ENCODE measurements at places on chromosomes 4 and X.

- no peak overlapping the region for H3K27ac ChIP-seq
- no peaks in the 10 kb centered on the region for H3K27me3 ChIP-seq
- peaks cover 2% of the 10 kb centered on the region for H3K4me1 ChIP-seq
- no peaks in the 10 kb centered on the region for H3K36me3 ChIP-seq
- H3K4me3 ChIP-seq: no peak overlapping the region
Observed at GRCh38 chr4:189084671-189085070, 856.0 kb upstream of the FRG1 start.

DNA sequence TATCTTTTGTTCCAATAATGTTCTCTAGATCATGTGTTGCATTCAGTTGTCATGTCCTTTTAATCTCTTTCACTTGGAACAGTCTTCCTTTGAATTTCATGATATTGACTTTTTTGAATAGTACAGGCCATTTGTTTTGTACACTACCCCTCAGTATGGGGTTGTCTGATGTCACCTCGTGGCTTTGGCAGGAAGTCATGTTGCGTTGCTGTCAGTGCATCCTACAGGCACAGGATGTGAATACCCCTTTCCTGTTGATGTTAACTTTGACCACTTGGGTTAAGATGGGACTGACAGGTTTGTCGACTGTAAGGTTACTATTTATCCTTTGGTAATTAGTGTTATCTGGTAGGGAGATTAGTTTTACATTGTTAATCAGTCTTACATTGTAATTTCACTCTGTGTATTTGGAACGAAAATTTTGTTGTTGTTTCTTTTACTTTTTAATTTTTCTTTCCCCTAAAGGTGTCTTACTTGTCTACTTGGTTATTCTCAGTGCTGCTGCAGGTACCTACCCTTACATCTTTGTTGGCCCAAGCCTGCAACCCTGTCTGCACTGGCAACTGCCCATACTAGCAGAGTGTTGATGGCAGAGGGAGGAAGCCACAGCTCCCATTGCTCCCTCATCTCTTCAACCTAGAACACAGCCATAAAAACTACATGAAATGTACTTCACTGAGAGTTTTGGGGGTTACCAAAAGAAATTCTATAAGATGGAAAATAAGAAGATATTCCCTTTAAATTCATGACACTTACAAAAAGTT is 14.7 kb upstream of the ATP8A1 start:
- DNase-seq: no peak
- H3K4me1 ChIP-seq: no peaks in the 10 kb centered on the region
- no peaks in the 10 kb centered on the region for H3K36me3 ChIP-seq
- no peak overlapping the region for H3K4me3 ChIP-seq

DNA sequence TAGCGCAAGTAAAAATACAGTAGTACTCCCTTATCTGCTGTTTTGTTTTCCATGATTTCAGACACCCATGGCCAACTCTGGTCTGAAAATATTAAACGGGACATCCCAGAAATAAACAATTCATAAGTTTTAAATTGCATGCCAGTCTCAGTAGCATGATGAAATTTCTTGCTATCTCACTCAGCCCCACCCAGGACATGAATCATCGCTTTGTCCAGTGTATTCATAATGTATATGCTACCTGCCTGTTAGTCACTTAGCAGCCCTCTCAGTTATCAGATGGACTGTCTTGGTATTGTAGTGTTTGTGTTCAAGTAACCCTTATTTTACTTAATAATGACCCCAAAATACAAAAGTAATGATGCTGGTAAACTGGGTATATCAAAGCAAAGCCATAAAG is 158.2 kb upstream of the DDIT4L start:
- H3K36me3 ChIP-seq: no peaks in the 10 kb centered on the region
- no peak overlapping the region for H3K4me3 ChIP-seq
- H3K27ac ChIP-seq: no peak overlapping the region
- DNase-seq: no peak
- no peaks in the 10 kb centered on the region for H3K4me1 ChIP-seq

DNA sequence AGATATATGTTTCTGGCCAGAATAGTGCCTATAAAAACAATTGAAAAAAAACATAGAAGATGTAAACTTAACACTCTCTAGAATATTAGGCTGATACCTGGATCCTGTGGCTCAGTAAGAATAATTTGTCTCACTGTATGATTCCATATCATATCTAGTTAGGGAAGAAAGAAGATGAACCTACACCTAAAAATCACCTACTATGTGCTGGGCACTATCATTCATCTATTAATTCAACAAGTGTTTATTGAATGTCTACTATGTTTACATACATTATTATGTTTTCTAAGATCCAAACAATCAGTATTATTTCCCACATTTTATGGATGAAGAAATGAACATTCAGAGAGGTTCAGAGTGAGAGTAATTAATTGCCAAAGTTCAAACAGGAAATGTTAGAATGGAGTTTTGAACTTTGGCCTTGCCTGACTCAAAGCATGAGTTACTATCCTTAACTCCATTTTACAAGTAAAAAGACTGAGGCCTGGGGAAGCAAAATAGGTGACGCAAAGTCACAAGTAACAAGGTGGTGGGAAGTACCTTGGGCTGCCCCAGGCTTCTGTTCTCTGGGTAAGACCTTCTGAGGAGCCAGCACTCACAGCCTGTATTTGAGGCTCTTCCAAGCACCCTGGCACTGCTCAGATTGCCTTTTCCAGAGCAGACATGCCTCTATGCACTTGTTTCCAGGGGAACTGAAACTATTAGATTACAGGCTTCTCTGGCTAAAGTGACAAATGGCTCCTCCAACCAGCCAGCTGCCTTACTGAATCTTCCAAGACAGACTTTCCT is 111.1 kb upstream of the ACSL4 start:
- DNase-seq: no peak
- H3K27ac ChIP-seq: no peak overlapping the region
- H3K27me3 ChIP-seq: peaks cover 27% of the 10 kb centered on the region

DNA sequence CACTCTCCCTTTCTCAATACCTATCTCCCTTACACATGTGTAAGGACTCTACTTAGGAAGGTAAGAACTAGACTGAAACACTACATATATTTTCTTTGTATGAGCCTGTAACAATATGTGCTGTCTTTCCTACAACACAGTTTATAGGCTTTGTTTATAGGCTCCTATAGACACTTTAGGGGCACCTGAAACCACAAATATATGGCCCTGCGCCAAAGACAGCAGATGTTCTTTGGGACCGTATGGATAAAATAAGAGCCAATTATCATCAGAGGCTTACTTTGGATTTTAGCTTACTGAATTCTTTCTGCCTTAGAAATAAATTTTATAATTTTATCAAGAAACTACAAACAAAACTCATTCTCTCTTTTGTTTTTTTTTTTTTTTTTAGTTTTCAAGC is 16.6 kb upstream of the CXCL3 start:
- H3K4me1 ChIP-seq: no peaks in the 10 kb centered on the region
- no peak for DNase-seq
- H3K27me3 ChIP-seq: no peaks in the 10 kb centered on the region

DNA sequence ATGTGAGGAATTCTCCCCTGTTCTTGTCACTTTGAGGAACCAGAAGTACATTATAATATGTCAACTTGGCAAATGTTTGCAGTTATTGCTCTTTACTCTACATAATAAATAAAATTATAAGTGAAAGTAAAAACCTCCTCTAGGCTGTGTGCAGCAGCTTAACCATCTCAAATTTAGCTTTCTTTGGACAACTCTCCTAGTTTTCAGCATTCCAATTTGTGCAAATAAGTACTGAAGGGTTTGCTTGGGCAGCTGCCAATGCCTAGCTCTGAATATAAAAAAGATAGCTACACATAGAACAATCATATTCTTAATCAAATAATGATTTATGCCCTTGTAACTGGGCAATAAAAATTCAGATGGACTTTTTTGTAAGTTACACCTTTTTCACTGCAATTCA is 82.5 kb downstream of the GASK1B start:
- no peaks in the 10 kb centered on the region for H3K27me3 ChIP-seq
- H3K4me1 ChIP-seq: no peaks in the 10 kb centered on the region
- no peak overlapping the region for H3K4me3 ChIP-seq
- no peaks in the 10 kb centered on the region for H3K36me3 ChIP-seq

DNA sequence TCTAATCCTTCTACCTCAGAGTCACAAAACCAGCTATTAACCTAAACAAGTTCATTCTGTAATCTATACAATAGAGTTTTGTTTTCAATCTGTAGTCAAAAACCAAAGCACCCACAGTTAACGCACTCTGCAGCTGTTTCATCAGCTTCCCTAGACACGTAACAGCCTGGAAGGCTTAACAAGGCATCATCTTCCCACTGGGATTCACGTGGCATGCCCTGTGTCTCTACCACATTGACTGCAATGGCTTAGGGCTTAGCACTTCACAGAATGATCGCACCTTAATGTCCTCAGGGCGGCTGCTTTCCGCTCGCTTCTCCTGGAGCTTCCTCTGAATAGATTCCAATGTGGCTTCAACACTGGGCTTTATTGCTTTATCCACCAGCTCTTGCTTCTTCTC is 49.7 kb upstream of the NAP1L5 start:
- H3K4me1 ChIP-seq: no peaks in the 10 kb centered on the region
- H3K4me3 ChIP-seq: no peak overlapping the region
- DNase-seq: no peak
- no peak overlapping the region for H3K27ac ChIP-seq
- H3K36me3 ChIP-seq: peaks cover 24% of the 10 kb centered on the region

DNA sequence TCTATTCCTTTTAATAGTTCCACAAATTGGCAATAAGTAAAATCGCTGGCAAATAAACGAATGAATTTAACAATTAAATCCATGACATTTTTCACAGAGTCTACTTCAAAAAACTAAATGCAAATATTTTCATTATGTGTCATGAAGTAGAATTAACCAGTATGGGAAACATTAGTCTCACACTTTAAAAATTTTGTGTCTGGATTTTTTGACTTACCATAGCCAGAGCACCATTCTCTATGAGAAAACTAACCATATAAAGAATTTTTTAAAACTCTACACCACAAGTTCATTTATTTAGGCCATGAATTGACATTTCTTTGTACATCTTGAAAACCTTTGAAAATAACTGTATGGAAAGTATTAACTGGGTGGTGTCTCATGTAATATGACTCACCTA is 41.2 kb downstream of the PRDM5 start:
- no peak overlapping the region for H3K27ac ChIP-seq
- H3K36me3 ChIP-seq: no peaks in the 10 kb centered on the region
- H3K4me3 ChIP-seq: no peak overlapping the region
- no peaks in the 10 kb centered on the region for H3K4me1 ChIP-seq
- DNase-seq: no peak

DNA sequence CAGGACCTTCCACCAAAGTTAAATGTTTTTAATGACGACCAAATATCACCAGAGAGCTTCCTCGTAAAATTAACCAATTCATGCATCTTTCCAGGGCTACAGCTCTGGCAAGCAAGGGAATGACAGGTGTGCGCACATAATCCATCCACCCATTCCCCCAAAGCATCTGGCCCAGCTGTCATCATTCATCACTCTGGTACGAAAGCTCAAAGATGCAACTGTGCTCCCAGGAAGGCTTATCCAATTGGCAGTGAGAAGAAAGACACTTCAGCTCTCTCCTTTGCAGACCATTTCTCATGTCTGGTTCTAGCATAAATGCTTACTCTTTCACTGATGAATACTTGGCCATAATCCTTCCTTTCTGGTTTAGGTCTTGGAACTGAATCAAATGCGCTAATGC is 139.2 kb downstream of the NSUN7 start:
- no peak overlapping the region for H3K4me3 ChIP-seq
- H3K36me3 ChIP-seq: no peaks in the 10 kb centered on the region
- H3K4me1 ChIP-seq: no peaks in the 10 kb centered on the region
- H3K27ac ChIP-seq: no peak overlapping the region

- no peak for DNase-seq
- H3K4me1 ChIP-seq: no peaks in the 10 kb centered on the region
- no peaks in the 10 kb centered on the region for H3K27me3 ChIP-seq
- peaks cover 97% of the 10 kb centered on the region for H3K36me3 ChIP-seq
- H3K27ac ChIP-seq: no peak overlapping the region
- no peak overlapping the region for H3K4me3 ChIP-seq
Observed at GRCh38 chrX:129472116-129472515, 51.2 kb downstream of the SMARCA1 start.

- H3K27me3 ChIP-seq: peaks cover 2% of the 10 kb centered on the region
- DNase-seq: no peak
- no peak overlapping the region for H3K27ac ChIP-seq
- H3K4me3 ChIP-seq: no peak overlapping the region
- no peaks in the 10 kb centered on the region for H3K4me1 ChIP-seq
- no peaks in the 10 kb centered on the region for H3K36me3 ChIP-seq
Observed at GRCh38 chr4:25440478-25441030, 63.5 kb downstream of the ANAPC4 start.

DNA sequence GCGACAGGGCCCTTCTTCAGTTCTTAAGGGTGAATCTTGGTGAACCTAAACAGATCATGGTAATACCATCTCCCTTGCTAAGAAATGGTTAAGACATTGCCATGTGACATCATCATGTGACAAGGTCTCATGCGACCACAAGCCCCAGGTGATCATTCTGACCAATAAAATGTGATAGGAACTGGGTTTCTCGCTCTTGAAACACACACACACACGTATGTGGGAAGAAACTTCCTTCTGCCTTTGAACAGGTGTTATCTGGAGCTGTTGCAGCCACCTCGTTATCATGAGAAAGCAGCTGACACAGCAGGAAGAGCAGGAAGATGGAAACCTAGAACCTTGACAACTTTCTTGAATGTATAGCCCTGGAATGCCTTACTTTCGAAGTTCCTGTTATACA is 10.2 kb downstream of the SOD3 start:
- no peaks in the 10 kb centered on the region for H3K36me3 ChIP-seq
- DNase-seq: no peak
- no peak overlapping the region for H3K27ac ChIP-seq
- H3K27me3 ChIP-seq: peaks cover 7% of the 10 kb centered on the region
- no peak overlapping the region for H3K4me3 ChIP-seq

DNA sequence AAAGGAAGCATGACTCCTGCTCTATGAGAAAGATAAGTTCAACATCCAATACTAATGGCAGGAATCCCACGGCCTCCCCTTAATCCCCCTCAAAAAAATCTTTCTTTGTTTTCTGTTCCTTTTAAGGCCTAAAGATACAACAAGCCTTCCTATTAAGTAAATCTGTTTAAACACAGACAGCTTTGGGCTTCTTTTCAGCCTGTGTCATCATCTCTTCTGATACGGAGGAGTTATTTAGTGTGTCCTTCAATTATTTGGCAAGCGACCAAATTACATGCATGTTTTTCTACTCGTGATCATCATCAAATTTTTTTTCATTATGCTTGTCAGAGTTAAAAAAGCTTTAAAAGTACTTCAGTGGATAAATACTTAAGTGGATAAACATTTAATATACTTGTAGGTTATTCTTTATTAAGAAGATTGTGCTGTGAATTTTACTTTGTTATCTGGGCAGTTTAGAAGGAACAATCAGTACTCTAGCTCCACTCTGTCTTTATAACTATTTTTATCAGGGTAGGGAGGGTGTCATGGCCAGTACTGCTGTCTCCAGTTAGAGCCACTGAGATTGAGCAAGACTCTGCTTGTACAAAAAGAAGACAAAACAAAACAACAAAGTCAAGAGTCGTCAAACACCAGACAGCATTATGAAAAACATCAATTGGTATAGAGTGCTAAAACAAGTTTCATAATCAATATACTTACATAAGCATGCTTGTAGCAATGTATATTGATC is 210.7 kb downstream of the PRR32 start:
- no peaks in the 10 kb centered on the region for H3K27me3 ChIP-seq
- no peak overlapping the region for H3K4me3 ChIP-seq
- no peak overlapping the region for H3K27ac ChIP-seq
- no peak for DNase-seq
- no peaks in the 10 kb centered on the region for H3K36me3 ChIP-seq

Data from neuronal stem cell (in vitro differentiated cells).